ENCODE measurements at places on chromosomes 5 and 9.
A peak's percentile ranks its signal among the peaks of the same experiment; 100 is the strongest.

GRCh38 chr5:81980598-81981260, 8.9 kb downstream of the ATG10 start:
- no peak for DNase-seq

GRCh38 chr9:70529833-70530232, 115.4 kb upstream of the KLF9 start:
- no peak for DNase-seq

GRCh38 chr9:36772449-36773403, 200.0 kb downstream of the MELK start:
- no peak for DNase-seq

DNA sequence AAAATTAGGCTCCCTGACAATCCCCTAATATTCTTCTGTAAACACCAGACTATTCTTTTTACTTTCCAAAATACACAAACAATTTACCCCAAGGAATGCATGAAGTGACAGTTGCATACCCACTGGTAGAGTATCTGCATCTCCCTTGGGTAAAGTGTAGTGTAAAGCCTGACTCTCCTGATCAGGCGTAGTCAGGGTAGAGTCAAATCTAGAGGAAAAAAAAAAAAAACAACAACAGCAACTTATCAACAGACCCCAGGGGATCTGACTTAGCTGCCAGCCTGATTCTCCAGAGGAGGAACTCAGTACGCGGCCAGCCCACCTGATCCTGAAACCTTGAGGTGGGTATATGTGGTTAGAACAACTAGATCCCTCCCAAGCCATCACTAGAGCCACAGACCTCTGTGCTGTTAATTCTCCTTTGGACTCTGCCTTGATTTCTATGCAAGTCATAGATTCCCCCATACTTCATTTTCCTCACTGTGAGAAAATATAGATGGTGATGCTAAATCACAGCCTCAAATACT, 61.0 kb downstream of the ZNF608 start:
- no peak for DNase-seq

- DNase-seq = no peak
These were observed 102.9 kb upstream of the PPP1R26 start for GRCh38 chr9:135376511-135377265.

GRCh38 chr5:38641003-38641402, 84.6 kb upstream of the LIFR start:
- DNase-seq = no peak

GRCh38 chr5:126339215-126339805, 83.9 kb upstream of the GRAMD2B start:
- DNase-seq = peak; percentile 18

GRCh38 chr5:81819556-81820317, 68.8 kb upstream of the SSBP2 start:
- no peak for DNase-seq

DNA sequence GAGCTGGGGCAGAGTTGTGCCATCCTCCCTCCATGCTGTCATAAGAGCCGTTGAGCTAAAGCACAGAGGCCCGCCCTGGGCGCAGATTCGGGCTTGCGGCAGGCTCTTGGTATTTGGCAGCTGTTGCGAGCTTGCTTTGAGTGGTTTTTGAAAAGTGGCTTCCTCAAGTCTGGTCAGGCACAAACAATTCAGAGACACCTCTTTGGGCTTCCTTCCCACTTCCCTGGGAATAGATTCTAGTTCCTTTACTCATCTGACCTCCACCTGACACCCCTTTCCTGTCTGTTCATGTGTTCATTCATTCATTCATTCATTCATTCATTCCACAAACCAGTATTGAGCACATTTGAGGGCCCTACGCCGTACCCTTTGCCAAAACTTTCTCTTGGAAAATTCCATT, 27.4 kb downstream of the NCS1 start:
- no peak for DNase-seq

DNA sequence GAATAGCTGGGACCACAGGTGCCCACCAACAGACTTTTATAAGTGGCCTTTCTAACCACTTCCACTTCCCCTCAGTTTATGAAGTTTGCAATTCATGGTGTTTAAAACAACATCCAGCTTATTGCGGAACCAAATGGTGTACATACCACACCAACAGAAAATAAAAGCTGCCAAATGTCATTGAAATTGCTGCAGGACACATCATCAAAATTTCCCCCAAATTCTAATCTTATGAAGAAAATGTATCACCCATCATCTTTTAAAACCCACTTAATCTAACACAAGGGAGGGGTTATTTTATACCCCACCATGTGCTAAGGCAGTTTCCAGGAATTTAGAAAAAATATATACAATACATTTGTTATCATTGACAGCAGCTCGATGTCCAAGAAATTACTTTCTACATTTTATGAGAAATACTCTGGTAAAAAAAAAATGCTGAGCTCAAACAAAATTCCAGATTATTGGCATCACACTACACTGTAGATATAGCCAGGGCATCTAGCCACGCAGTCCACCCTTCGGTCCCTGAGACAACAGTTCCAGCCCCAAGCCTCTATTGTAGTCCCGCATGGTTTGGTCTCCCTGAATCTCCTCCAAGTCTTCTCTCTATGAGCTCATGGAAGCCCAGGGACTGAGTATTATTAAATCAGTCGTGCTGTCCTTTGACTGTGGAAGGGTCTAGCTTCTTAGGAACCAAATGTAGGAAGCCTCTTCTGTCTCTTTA, 372.8 kb upstream of the SLC30A5 start:
- no peak for DNase-seq

GRCh38 chr9:134624621-134625181, 16.9 kb upstream of the COL5A1 start:
- DNase-seq = no peak

DNA sequence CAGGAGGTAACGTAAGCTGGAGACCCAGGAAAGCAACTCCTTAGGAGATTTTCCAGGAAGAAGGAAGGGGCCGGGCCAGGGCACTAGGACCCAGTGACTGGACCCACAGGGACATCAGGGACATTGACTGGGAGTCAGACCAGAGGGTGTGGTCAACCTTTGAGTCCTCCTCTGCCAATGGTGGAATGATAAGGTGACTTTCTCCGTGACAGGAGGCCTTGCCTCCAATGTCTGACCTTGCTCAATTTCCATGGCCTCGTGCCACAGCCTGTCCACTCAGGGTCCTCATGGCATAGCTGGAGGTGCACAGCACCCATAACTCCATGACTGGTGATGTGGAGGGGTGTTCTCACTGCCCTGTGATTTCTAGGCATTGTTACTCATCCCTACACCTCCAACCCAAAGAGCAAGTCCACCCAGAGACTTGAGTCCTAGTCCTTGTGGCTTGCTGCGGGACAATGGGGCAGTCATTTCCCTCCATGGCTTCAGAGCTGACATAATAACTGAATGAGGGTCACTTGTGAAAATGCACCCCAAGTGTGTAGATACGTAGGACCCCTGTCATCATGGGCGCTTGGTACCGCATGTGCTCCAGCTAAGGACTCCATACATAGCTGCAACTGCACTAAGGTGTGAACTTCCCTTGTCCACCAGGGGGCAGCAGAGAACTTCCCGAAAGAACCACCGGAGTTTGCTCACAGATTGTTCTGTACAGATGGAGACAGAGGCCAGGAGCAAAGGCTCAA, 4.1 kb upstream of the AMBP start:
- DNase-seq = peak; percentile 83

DNA sequence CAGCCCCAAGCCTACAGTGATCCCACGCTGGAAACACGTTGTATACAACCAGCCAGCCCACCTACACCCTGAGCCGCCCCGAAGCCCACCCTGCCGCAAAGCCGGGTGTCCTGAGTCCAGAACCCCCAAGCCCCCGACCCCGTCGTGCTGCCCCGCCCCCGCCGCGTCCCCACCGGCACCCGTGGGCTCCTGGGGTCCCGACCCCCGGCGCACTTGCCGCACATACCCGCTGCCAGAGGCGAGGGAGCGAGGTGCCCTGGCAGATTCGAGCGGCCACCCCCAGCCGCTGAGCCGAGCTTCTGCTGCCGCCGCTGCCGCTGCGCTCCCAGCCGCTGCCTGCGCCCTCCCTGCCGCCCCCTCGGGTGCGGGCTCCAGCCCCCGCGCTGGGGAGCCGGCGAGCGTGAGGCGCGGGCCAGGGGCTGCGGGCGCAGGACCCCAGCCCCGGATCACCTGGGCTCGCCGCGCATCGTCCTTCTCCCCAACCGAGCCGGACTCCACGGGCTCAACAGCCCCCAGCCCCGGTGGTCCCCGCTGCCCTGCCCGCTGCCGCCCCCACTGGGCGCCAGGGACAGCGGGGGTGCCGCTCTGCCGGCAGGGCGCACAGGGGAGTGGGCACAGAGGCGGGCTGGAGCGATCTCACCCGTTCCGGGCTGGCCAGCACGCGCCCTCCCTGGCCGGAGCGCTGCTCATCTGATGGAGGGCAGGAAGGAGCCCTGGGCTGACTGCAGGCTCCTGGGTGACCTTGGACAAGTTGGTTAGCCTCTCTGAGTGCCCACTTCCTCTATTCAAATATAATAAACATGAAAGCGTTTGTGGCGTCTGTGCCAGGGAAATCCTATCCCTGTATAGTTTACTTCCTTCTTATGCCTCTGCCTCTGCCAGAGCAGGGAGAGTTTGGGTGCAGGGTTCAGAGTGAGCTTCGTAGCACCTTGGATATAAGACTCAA, at the start of gene HTR4:
TSS of gene HTR4 (minus strand) at position 692 of the 946 bp plus-strand sequence. CDS start 17,513 bp downstream, outside the sequence.
- DNase-seq = no peak

GRCh38 chr5:96094904-96095303, 133.3 kb upstream of the ELL2 start:
- DNase-seq = no peak

DNA sequence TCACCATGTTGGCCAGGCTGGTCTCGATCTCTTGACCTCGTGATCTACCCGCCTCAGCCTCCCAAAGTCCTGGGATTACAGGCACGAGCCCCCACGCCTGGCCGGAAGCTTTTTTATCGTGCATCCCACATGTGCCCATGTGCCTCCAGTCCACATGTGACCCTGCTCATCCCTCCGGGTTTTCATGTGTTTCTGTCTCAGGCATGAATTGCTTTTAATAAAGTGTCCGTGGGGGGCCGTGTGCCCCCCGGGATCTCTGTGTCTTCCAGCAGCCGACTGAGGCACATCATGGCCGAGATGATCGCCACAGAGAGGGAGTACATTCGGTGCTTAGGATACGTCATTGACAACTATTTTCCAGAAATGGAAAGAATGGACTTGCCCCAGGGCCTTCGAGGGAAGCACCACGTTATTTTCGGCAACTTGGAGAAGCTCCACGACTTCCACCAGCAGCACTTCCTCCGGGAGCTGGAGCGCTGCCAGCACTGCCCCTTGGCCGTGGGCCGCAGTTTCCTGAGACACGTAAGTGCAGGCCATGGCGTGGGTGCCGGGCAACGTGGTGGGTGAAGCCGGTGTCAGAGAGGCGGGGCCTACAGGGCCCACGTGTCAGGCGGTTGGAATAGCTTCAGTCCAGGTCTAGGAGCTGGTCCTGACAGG, 22.1 kb upstream of the LRRC14B start:
- DNase-seq = no peak

- DNase-seq = no peak
These were observed 53.4 kb downstream of the AQP7 start for GRCh38 chr9:33348998-33349397.

DNA sequence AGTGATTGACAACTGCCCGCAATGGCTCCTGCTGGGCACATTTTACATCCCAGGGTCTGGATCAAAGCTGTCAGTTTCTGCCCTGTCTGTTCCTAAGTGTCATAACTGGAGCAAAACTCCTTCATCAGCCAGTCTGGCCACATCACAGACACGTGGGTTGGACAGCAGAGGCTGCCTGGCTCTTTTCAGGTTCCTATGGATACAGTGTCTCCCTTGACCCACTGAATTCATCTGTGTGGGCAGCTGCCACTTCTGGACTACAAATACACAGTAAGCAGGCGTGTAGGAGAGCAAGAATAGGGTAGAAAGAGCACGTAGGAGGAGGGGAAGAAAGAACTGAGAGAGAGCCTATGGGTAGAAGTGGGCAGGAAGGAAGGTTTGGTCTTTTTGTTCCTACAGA, 238.0 kb downstream of the ENC1 start:
- no peak for DNase-seq

- no peak for DNase-seq
These were observed 87.4 kb downstream of the TEK start for GRCh38 chr9:27196383-27196782.

DNA sequence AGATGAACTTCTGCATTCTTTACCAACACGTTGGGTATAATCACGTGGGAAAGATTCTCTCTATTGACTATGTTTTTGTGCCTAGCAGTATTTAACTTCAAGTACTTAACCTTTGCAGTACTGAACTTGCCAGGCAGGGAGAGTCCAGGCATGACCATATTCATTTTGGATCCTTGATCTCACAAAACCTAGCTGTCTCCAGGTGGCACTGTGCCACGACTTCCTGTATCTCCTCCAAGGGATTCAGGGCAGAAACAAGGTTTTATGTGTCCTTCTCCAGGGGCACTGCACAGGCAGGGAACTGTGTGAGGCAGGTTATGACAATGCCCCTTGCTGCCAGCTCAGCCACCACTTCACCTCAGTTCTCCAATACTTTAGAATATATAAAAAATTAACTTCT, 11.7 kb upstream of the IFNA5 start:
- no peak for DNase-seq

DNA sequence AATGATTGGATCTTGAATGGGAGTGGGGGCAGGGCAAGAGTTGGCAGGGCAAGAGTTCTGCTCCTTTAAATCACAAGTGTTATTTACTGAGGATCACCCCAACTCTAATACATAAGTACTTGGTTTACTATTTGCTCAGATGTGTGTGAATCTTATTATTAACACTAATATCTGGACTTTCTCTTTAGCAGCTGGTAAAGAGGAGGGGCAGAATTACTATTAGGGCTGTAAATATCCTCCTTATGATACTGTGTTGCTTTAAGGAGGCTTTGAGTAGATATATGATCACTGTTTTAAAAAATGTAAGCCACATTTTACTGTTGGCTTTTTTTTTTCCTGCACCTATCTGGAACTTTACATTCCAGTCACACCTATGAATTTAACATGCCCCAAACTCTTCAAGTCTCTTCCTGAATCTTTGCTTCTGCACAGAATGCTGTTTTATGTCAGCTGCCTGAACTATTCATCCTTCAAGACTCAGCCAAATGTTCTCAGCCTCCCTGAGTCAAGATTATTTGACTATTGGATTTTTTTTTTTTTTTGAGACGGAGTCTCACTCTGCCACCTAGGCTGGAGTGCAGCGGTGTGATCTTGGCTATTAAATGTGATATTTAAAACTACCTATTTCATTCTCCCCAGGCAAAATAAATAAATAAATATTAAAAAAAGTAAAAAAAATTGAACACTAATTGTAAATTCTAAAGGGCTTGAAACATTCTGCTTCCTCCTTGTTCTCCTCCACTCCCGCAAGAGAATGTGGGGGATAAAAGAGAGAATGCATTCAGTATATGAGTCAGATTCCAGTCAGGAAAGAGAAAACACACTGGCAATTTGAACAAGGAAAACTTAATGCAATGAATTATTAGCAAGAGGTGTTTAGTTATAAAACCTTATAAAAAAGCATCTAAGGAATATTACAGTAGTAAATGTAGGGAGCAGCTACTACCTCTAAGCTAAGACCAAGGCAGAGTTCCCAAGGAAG, 99.3 kb downstream of the FOCAD start:
- no peak for DNase-seq

Measured in progenitor cell of endocrine pancreas (in vitro differentiated cells).